ENCODE measurements at places on chromosomes 7 and 10.

- no peak for DNase-seq
Observed at GRCh38 chr7:854118-854775, 22.0 kb downstream of the SUN1 start.

- no peak for DNase-seq
Observed at GRCh38 chr7:1030444-1031070, 13.8 kb upstream of the GPR146 start.

GRCh38 chr10:128382225-128382624, 256.0 kb upstream of the MKI67 start:
- no peak for DNase-seq

- peak; percentile 94 for DNase-seq
Observed at GRCh38 chr7:92695308-92696261, 105.4 kb upstream of the FAM133B start.

DNA sequence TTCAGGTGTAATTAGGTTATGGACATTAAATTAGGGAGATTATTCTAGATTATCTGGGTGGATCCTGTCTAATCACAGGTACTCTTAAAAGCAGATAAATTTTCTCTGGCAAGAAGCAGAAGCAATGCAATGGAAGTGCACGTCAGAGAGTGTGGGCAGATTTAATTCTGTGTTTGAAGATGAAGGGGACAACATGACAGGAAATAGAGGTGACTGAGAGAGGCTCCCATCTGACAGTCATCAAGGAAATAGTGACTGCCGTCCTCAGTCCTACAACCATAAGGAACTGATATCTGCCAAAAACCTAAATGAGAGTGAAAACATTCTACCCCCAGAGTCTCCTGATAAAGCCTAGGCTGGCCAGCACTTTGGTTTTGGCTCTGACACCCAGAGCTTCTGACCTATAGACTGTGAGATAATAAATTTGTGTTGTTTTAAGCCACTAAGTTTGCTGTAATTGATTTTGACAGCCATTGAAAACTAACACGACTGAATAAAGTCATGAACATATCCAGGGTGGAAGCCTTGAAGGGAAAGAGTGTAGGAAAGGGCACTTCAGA, 30.5 kb upstream of the DDX50 start:
- DNase-seq, result no peak

DNA sequence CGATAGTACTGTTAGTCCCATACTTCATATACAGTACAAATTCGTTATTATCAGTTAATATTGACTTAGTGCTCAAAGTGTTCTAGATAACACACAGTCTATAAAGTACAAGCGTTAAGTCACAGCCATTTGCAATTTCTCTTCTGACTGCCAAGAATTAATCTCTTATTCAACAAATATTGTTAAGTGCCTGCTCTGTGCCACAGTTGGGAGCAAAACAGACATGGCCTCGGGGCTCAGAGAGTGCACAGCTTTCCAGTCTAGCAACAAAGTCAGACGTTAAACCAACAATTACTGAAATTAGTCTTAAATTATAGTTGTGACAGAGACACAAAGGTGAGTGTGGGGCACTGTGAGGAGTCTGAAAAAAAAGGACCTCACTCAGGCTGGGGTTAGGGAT, 113.0 kb upstream of the DPP6 start:
- DNase-seq, result no peak

GRCh38 chr7:153473185-153473584, 579.0 kb upstream of the DPP6 start:
- DNase-seq, result no peak

DNA sequence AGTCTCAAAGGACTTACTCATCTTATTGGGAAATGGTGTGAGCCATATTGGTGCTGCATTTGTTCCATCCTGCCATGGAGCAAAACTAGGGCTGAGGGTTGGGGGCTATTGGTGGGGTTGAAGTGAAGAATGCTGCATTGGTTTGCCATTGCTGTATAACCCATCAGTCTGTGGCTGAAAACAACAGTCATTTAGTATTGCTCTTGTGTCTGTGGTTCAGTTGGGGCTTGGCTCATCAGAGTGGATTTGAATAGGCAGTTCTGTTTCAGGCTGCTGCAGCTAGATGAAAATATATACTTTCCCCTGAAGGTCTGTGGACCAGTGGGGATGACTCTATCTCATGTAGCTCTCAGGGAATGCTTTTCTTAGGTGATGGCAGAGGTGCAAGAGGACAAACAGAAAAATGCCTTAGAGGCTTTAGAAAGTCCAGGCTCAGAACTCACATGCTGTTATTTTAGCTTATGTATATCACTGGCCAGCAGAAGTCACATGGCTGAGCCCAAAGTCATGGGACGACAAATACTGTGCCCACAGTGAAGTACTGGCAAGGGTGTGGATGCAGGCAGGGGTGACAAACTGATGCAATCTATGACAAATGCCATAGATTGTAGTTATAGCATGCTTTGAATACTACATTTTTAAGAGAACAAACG, 15.2 kb upstream of the EXOC6 start:
- no peak for DNase-seq

DNA sequence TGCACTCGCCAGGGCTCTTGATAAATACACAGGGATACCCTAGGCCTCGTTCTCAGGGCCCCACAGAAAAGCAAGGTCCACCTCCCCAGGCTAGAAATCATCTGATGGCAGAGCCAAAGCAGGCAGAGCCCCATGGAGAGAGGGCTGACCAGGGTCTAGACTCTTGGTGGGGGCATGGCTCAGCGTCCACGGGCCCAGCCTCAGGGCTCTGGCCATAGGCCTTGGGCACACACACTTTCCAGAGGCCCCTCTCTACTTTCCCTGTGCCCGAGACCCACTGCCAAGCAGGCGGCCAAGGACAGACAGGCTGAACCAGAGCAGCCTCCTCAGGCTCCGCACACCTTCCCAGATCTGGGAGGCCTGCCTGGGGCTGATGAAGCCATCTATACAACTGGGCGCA, 64.8 kb downstream of the FAM53B start:
- DNase-seq, result no peak

GRCh38 chr10:107371801-107372200, 207.3 kb upstream of the SORCS1 start:
- DNase-seq, result no peak

DNA sequence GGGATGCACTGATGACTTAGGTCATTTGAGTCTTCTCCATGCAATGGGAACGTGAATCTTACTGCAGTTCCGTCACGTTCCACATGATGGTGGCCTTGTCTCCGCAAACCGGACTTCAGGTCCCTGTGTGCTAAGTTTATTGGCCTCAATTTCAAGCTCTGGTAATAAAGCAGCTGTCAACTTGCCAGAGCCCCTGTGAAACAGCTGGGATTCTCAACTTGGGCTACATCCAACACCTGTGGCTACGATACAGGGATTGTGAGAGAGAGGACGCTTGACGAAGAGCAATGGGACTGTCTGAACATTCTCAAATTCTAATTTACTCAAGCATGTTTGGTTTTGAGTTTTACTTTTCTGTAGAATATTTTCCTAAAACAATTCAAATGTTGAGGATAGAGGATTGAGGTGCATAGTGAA, 174.2 kb downstream of the PTN start:
- DNase-seq, result peak; percentile 80

- no peak for DNase-seq
Observed at GRCh38 chr7:31000161-31000693, 36.5 kb downstream of the GHRHR start.

DNA sequence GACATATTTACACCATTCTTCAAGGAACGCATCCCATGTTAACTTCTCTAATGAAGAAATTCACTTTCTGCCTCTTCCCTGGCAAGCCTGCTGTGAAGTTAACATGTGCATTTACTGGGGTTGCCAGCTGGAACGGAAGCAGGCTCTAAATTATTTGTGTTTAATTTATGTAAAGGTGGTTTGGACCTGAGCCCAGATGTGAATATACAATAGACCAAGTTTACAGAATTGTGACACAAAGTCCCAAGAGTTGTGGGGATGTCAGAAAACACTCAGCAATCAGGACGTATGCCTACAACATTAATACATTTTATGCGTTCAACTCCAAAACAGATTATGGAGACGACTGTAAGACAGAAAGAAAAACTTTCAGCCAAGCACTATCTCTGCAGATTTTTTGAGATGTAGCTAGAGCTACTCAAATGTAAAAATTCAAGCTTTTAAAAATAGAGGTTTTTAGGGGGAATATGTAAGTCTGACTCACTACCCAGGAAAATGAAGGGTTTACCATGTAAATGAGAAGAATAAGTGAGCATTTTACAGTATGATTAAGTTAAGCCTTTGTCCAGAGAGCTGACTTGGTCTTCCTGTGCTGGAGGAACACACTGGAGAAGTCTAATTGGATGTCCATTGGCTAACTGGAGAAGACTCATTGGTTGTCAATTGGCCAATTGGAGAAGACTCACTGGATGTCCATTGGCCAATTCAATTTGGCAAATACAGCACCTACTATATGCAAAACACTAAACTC, 19.5 kb downstream of the NRP1 start:
- DNase-seq, result peak; percentile 55

GRCh38 chr7:81218480-81219106, 299.7 kb upstream of the SEMA3C start:
- DNase-seq, result no peak

DNA sequence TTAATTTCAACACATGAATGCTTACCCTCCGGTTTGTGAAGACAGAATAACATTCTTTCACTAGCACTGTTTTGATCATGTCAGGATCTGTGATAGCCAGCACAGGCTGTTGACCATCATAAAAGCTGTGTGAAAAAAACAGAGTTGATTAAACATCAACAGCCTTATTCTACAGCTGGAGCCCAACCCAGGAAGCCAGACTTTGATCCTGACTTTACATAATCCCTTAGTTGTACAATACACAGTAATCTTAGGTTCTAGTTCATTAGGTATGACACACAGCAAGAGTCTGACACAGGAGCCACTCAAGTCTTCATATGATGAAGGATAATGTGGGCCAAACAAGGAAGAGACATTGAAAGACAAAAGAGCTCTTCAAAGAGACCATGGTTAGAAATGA, 11.4 kb downstream of the CYP3A4 start:
- no peak for DNase-seq

DNA sequence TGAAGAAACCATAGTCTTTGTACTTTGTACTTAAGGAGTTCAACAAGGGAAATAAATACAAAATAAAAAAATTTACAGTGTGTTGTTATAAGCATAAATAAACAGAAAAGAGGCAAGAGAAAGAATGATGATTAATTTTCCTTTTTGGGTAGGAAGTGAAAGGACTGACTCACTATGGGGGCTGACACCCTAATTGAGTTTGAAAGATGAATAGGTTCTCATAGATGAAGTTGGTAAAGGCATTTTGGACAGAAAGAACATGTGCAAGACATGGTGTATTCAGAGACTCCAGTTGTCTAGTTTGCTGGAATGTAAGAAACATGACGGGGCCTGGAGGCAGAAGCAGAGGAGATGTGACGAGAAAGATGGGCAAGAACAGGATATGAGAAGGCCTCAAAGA, 83.7 kb downstream of the VPS50 start:
- DNase-seq, result no peak

DNA sequence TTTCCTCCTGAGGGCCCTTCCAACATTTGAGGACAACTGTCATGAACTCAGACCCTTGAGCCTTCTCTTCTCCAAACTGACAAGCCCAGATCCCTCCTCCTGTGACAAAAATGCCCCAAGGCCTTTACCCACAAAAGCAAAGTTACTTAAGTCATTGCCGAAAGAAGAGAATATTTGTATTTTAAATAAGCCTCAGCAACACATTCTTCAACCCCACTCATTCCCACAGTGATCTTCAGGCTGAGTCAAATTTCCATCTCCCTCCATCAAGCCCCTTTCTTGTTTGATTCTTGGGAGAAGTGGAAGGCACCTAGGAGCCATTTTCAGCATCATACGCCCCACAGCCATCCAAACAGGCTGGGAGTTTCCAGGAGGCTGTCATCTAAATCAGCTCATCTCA, 150.8 kb upstream of the PDE1C start:
- DNase-seq, result no peak

GRCh38 chr10:5710859-5711258, 26.2 kb downstream of the TASOR2 start:
- DNase-seq, result no peak

- DNase-seq, result no peak
Observed at GRCh38 chr10:129390147-129390546, 76.9 kb upstream of the MGMT start.

- DNase-seq, result no peak
Observed at GRCh38 chr10:123640016-123640535, 26.1 kb upstream of the GPR26 start.

GRCh38 chr10:116256752-116257259, 16.2 kb downstream of the GFRA1 start:
- no peak for DNase-seq

DNA sequence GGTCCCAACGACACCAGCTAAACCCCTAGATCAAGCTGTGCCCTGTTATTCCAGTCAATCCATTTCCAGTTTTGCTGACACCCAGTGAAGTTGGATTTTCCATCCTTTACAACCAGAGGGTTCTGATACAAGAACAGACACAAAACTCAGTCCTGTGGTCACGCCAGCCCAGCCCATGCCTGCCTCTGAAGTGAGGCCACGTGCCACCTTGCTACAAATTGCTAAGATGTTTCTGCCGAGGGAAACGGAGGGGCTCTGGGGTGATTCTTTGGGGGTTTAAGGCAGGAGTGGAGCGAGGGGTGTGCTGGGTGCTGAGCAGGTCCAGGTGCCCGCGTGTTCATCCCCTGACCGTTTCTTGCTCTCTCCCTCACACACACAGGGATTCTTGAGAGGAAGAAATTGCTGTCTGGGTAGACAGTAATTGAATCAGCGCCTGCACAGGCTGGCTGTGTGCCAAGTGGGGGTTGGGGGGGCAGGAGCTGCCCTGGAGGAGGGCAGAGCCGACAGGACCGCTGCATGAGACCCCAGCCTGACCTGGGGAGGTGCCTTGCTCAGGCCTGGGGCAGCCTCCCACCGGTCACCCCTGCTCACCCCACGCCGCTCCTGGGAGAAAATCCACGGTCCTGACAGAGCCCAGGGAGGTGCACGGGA, 38.1 kb downstream of the ADAP1 start:
- DNase-seq, result no peak

- no peak for DNase-seq
Observed at GRCh38 chr10:123884351-123884906, 7.2 kb downstream of the CPXM2 start.

GRCh38 chr10:58795560-58795959, 282.9 kb downstream of the BICC1 start:
- no peak for DNase-seq

GRCh38 chr10:87054373-87055295, 34.5 kb downstream of the FAM25A start:
- DNase-seq, result peak; percentile 22

GRCh38 chr7:130721486-130722277, 12.3 kb downstream of the KLF14 start:
- DNase-seq, result peak; percentile 39

- DNase-seq, result no peak
Observed at GRCh38 chr7:67950321-67951083, 953.9 kb downstream of the TYW1 start.

- peak; percentile 88 for DNase-seq
Observed at GRCh38 chr10:21399392-21400035, 126.0 kb downstream of the SKIDA1 start.
